Kidney glomerular epithelial cell (primary cell): ENCODE measurements at places on chromosomes 5 and 9.
A peak's percentile ranks its signal among the peaks of the same experiment; 100 is the strongest.

- DNase-seq: no peak
These were observed 489.3 kb downstream of the TLE4 start for GRCh38 chr9:80061096-80061495.

- no peak for DNase-seq
These were observed 3.3 kb downstream of the GRIN1 start for GRCh38 chr9:137141976-137142936.

GRCh38 chr9:115980502-115980901 lies 173.1 kb upstream of the PAPPA start:
- DNase-seq: no peak

- peak; percentile 63 for DNase-seq
These were observed 321.1 kb downstream of the ARHGEF28 start for GRCh38 chr5:73946919-73947602.

- DNase-seq: no peak
These were observed 237.7 kb downstream of the SH3GL2 start for GRCh38 chr9:17816431-17817027.

- DNase-seq: no peak
These were observed 207.9 kb downstream of the GADD45G start for GRCh38 chr9:89812556-89813181.

- DNase-seq: no peak
These were observed 15.7 kb downstream of the CEP72 start for GRCh38 chr5:627840-628239.

- no peak for DNase-seq
These were observed 101.9 kb upstream of the EFNA5 start for GRCh38 chr5:107772418-107773310.

DNA sequence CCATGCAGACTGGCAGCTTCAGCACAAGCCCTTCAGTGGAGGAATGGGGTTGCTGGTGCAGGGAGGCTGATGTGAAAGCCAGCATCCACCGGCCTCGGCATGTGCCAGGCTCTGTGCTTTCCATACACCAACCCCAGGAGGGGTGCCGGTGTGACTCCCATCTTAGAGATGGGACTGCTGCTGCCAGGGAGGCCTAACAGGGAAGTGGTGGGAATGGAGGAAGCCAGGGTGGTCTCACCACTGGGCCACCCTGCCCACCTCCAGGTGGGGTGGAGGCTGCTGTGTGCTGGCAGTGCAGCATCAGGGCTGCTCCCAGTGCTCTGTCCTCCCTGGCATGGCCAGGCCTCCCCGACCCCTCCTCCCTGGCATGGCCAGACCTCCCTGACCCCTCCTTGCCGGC lies 32.8 kb upstream of the PITX1 start:
- no peak for DNase-seq

DNA sequence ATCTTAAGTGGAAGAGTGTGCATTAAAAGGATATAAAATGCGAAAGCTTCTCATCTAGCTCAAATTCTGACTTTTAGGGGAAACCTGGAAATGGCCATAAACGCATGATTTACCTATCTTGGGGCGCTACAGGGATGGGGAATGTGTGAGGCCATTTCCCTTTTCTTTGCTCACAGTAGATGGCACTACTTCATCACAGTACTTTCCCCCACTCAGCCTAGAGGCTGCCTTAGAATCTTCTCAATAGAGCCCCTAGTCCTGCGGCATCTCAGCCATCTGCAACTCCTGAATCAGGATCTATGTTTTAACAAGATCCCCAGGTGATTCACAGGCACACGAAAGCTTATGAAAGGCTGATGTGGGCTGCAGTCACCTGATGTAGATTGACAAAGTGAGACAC lies 110.8 kb downstream of the LHFPL2 start:
- peak; percentile 60 for DNase-seq

DNA sequence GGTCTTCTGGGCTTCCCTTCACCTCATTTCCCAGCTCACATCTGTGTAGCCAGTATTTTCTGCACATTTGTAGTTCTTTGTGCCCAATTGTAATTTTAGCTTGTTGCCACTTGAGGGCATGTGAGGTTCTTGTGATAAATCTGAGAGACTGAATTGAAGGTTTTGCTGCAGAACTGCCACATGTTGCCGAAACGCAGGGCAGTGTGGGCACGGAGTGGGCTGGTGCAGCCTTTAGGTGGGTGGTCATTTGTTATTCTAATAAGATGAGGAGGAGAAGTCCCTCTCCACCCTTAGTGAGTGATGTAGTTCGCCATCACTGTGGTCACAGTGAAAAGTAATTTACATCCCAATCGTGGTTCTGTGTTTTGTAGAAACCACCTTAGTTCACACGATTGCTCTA lies 21.2 kb downstream of the OTULIN start:
- DNase-seq: peak; percentile 54

DNA sequence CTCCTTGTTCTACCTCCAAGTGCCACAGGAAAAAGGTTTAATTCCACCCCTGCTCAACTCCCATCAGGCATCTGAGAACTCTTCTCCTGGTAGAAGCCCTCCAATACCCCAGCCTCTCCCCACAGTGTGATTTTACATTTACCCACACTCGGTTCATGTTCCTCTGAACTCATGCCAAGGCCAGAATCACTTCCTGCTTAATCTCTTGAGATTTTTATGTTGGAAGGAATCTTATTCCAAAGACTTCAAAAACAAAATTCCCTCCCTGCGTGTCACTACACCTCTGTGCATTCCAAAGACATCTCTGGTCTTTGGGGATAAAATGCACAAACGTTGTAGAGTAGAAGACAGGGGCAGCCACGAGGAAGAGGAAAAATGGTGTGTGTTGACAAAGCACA lies 186.8 kb downstream of the ACTL7B start:
- no peak for DNase-seq

- DNase-seq: no peak
These were observed 35.3 kb upstream of the CLPTM1L start for GRCh38 chr5:1380011-1380817.

DNA sequence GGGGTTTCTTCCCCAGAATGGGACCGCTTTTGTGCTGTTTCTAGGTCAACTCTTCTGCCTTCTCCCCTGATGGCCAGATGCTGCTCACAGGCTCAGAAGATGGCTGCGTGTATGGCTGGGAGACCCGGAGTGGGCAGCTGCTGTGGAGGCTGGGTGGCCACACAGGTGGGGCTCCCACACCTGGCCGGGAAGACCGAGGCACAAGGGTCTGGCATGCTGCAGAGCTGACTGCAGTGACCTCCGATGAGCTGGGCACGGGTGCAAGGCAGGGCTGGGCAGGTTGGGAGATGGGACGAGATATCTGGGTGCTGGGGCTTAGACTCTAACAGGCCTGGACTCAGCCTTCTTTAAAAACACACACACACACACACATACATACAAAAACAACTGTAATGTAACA lies 901 bp downstream of the WDR38 start:
- no peak for DNase-seq

DNA sequence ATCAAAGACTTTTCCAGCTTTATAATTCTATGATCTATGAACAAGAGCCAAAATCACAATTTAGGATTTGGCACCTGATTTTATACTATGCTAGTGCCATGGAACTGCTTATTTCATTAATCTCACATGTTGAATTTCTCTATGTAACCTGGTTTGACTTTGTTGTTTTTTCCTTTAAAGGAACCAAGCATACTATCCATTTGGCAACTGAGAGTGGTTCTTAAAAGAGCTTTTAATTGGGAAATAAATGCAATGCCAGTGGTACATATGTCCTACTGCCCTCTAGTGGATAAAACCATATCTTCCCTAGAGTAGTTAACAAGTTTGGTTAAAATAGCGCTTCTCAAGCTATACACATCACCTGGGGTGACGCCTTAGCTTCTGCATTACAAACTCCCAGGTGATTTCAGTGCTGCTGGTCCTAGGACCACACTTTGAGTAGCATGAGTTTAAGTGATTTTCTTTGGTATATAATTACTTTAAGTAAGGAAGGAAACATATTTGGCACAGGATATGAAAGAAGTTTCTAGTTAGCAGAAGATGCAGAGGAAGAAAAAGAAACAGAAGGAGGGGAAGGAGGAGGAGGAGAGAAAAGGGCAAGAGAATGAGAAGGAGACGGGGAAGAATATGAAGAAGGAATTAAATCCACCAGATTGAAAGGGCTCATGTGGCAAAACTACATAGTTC lies 56.8 kb downstream of the FGF10 start:
- peak; percentile 7 for DNase-seq

DNA sequence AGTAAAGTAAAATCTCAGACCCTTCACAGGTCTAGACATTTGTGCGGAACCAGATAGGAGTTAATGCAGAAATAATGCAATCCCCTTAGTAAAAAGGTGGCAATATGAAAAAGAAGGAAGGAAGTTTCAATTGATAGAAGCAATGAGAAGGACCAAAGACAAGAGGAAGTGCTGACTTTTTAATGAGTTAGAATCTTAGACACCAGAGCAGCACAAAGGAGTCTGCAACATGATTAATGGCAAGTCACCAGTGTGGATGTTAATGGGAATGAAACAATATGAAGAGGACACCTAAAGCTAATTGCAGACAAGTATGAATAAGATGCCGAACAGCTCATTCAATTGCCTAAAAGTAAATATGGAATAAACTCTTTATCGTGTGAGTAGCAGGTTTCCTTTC lies 50.9 kb downstream of the MEGF9 start:
- DNase-seq: no peak

- DNase-seq: peak; percentile 20
These were observed 108.2 kb upstream of the SPATA31D4 start for GRCh38 chr9:81819859-81820546.

DNA sequence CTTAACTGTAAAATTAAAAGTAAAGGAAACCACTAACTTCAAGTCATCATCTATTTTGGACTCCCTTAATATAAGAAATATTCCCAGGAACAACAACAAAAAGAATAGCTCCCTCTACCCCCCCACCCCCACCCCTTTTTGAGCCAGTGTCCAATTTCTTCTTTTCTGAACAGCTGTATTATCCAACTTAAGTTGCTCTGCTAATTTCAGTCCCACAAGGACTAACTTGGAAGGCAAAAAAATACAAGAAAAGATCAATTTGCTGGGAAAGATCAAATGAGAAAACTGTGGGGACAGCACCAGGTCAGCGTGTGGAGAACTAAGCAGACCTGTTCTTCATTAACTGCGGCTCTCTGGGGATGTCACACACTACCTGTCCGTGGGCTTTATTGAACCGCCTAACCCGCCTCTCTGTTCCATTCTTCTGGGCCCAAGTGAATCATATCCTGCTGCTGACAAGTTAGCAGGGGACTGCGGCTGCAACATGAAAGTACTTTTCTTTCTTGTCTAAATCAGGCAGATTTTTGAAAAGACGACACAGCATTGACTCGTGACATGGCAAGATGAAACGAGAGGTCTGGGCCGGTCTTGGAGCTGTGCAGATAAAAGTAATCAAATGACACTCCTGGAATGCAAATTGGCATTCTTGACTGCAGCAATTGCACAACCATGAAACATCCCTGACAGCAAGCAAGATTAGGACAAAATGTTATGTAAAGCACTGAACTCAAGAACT lies 2.7 kb downstream of the BNC2 start:
- peak; percentile 81 for DNase-seq

GRCh38 chr5:103867857-103868598 lies 305.4 kb upstream of the NUDT12 start:
- DNase-seq: no peak

GRCh38 chr5:78353520-78353919 lies 6.9 kb upstream of the SCAMP1 start:
- DNase-seq: no peak

DNA sequence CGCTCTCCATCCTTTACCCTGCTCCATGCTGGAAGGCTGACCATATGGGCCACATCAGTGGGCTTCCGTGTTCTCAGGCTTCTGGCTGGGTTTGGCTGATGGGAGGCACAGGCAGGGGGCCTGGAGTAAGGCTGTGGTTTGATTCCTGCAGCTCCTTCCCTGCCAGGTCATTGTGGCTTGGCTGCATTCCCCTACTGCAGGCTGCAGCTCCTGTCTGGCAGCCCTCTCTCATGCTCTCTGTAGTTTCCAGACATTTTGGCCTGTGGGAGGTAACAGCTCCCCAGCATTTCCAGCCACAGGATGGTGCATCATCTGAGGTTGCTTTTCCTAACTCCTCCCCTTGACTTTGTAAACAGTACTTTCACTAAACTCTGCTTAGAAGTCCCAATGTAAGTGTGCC lies 102.0 kb upstream of the PTPN3 start:
- peak; percentile 39 for DNase-seq

DNA sequence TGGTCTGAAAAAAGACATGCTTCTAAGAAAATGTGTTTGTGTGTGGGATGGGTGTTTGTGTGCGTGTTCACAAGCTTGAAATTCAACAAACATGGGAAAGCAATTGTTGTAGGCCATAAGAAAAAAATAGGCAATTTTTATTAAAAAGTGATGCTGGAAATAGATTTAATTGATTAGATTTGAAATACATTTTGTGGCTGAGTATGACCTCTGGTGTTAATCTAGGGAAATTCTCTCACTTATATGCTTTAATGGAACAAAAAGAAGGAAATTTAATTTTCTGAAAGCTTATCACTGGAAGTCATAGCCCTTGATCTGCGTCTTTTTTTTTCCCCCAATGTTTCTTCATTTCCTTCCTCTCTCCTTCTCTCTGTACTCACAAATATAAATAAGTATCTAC lies 3.5 kb upstream of the KCNN2 start:
- no peak for DNase-seq

GRCh38 chr5:131628990-131629389 lies 6.0 kb downstream of the RAPGEF6 start:
- DNase-seq: peak; percentile 5

GRCh38 chr5:39282561-39282960 lies 63.2 kb upstream of the FYB1 start:
- no peak for DNase-seq

GRCh38 chr5:115388240-115388639 lies 91.8 kb upstream of the CCDC112 start:
- DNase-seq: no peak

DNA sequence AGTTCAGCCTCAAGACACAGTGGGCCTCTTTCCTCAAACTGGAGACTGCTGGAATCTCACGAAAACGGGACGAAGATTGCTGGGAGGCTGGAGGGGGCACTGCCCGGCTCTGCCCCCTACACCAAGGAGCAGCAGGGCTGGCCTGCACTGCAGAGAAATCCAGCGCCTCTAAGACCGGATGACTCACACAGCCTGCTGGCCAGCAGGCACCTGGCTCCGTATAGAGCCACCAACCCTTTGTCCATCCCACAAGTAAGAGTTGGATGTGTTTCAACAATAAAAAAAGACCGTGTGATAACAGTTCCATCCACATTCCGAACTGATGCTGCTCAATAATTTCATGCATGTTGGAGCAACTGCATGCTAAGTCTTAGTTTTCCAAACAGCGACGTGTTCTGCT lies 11.5 kb downstream of the CCDC127 start:
- DNase-seq: no peak

- peak; percentile 50 for DNase-seq
These were observed 93.1 kb upstream of the S1PR3 start for GRCh38 chr9:88898039-88898720.

GRCh38 chr5:54900984-54901725 lies 84.2 kb downstream of the ESM1 start:
- peak; percentile 80 for DNase-seq

GRCh38 chr9:109273869-109274268 lies 47.0 kb downstream of the EPB41L4B start:
- no peak for DNase-seq

DNA sequence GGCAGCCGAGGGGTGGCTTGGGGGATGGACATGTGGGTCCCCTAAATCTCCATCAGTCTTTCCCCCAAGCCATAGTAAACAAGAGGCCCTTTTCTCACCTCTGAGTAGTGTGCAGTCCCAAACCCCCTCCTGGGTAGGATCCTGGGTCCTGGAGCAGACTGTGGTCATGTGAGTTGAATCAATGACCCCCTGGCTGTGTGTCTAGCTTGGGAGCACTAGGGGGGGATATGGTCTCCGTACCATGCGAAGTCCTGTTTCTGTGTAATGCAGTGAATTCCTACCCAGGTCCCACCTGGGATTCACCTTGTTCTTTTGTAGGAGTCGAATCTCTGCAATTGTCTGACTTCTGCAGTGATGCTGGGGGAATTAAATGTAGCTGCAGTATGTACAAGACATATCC lies 66.2 kb downstream of the FGF18 start:
- DNase-seq: no peak
